Activated CD4-positive, alpha-beta memory T cell treated with anti-CD3 and anti-CD28 coated beads for 36 hours (primary cell): ENCODE measurements at places on chromosomes 3 and 15.

DNA sequence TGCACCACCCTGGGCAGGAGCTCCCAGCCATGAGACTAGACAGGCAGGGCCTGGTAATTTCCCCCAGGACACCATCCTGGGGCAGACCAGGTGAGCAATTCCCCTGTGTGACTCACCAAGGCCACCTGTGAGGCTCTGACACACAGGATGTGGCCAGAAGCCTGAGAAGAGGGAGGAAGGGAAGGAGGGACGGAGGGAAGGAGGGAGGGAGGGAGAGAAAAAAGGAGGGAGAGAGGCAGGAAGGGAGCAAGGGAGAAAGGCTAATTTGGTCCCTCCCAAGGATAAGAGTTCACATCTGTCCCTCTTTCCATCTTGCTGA lies 25.9 kb downstream of the WNT7A start:
- DNase-seq = peak; percentile 40

GRCh38 chr3:160618878-160619277 lies 53.5 kb upstream of the KPNA4 start:
- no peak for DNase-seq

DNA sequence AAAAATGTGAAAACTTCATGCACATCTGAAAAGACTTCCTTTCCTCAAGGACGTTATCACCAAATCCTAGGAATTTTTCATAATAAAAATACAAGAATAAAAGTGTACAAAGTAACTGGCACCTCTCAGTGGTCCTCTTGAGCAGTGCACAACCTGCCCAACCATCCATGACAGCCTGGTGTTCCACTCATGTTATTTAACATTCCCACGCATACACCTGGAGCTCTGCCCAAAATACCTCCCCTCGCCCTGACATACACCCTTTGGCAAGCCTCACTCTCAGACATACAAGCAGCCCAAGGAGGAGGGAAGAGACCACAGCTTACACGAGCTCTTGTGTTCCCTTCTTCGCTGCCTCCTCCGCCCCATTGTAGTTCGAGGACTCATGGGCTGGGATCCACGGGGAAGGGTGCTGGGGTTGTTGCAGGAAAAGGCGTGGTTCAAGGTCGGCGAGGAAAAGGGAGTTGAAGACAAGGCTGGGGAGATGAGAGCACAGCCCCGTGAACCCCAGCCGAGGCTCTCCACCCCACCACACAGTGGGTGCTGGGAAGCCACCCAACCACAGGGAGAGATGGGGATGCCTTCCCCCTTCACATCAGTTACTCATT lies 23.3 kb downstream of the GRIP2 start:
- no peak for DNase-seq

- DNase-seq = no peak
Measured at GRCh38 chr3:177947901-177948300, 588.3 kb upstream of the KCNMB2 start.

DNA sequence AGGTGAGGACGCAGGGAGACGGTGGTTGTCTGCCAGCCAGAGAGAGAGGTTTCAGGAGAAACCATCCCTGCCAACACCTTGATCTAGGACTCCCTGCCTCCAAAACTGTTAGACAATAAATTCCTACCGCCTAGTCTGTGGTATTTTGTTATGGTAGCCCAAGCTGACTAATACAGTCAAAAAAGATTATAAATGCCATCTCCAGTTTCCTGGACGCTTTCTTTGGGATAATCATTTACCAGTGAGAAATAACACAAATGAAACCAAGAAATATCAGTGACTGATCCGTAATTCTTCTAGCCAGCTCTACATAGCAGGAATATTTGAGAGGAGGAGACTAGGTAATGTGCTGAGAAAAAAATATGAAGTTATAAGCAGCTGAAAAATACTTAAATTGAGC lies 707.8 kb upstream of the LMCD1 start:
- no peak for DNase-seq

DNA sequence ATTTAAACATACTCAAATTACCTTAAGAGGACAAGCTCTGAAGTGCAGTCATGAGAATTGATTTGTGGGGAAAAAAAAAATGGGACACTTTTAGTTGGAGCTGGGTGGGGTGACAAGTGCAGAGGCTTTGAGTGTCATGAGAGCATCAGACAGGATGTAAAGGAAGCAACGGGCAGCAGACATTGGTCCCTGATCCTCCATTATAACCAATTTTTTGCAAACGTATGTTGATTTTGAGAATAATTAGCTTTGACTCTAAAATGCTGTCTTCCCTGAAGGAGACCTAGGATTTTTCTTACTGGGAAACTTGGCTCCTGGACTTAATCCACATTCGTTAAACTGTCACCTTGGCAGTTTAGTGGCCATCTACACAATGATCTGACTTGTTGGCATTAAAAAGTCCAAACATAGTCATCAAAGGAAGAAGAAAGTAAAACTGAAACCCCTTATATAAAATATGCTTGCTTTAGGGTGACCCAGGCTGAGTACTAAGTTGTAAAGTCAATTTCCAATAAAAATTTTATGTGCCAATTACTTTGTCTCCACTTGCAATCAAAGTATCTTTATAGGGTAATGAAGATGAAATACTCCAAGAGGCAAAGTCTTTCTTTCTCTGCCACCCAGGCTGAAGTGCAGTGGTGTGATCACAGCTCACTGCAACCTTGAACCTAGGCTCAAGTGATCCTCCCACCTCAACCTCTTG lies 45.6 kb downstream of the BCL2L10 start:
- DNase-seq = no peak

DNA sequence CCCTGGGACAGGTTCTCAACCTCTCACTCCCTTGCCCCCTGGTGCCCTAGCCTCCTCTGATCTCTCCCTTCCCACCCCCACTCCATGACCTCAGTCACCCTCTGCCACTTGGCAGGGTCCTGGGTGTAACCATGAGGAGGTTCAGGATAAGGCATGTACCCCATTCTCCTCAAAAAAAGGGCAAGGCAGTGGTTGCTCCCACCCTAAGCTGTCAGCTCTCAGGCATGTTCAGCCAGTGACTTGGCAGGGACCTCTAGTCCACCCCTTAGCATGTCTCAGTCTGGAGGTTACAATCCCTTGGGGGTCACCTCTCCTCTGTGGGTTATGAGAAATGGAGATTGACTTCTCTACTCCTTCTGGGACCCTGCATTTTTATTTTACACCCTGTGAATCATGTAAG lies 11.0 kb upstream of the BOC start:
- DNase-seq = no peak

GRCh38 chr15:62612771-62613170 lies 429.8 kb upstream of the TPM1 start:
- DNase-seq = no peak

DNA sequence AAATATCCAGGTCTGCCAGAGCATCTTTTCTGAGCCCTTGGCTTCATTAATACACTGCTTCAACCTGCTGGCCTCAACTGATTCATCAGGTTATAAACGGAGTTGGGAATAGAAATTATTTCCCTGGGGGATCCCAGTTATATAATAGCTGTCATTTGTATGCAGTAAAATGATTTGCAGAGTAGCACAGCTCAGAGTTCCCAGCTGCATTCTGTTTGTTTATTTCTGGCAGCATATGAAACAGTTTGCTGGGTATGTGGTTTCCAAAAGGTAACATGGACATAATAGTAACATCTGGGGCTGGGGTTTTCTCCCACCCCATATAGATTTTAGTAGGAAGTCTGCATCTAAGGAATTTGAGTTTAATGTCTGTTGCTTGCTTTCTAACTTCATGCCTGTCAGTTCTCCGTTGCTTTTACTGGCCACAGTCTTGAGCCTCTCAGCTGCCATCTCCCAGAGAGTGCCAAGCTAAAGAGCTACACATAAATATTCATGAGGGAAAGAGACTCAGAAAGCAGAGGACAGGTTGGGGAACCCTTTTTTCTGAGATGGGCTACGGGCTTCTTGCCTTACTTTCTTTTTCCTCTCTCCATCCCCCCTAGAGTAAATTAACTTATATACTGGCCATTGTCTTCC lies 124.6 kb downstream of the TMEM108 start:
- no peak for DNase-seq

DNA sequence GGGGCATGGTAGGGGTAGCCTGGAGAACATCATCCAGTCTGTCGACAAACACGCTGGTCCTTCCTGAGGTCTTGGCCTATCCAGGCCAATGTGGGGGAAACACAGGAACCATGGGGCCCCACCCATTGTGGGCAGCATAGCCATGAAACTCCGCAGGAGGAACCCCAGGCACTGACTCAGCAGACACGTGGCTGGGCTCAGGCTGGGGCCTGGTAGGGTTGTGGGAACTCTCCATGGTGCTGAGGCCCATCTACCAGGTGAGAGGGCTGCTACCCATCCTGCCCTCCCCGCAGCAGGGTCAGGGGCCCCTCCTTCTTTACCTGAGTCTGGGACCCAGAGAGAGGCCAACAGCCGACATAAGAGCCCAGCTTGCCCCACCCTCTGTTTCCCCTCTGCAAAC lies 22.6 kb upstream of the CACNA2D2 start:
- peak; percentile 81 for DNase-seq

DNA sequence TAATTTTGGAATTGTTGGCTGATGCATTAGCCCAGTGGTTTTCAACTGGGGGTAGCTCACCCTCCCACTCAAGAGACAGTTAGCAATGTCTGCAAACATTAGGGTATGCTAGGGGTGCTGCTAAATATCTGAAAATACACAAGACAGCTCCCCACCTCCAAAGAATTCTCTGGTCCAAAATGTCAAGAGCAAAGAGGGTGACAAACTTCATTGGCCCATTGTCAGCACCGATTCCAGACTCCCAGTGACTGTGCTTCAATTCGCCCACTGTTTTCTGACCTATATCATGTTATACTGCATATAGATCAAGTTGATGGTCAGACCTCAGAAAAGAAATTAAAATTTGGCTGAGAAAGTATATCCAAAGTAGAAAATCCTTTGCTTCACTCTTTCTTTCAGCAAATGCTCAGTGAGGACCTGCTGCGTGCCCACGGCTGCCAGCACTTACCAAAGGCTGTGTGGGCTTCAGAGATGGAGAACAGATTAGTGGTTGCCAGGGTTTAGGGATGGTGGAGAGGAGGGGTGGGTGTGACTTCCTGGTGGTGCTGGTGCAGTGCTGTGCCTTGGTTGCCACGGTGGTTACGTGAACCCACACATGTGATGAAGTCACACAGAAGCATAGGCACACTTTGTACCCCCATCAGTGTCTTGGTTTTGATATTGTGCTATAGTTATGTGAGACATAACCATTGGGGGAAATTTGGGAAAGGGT lies 204.0 kb downstream of the PLCL2 start:
- peak; percentile 42 for DNase-seq

DNA sequence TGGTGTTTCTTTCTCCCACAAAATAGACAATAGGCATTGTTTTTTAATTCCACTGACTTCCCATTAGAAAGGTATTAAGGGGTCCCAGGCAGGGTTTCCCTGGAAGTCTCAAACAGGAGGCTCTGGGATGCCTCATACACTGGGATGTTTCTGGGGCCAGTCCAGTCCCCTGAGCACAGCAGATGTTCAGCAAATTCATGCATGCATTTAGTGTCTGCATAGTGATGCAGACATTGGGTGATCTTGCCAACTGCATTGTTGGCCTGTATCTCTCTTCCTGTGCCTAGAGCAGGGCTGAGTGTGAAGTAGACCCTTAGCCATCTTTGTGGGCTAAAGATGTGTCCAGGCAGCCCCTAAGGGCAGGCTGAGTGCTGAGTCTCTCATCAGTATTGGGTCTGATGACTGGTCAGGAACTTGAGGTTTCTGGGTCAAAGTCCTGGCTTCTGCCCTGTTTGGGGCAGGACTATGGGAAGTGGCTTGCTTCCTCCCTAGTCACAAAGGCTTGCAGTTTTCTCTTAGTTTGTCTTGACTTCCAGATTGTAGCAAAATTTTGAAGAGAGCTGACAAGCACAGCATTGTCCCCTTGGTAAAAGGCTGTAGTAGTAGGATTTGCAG lies 56.5 kb downstream of the BSN start:
- no peak for DNase-seq

DNA sequence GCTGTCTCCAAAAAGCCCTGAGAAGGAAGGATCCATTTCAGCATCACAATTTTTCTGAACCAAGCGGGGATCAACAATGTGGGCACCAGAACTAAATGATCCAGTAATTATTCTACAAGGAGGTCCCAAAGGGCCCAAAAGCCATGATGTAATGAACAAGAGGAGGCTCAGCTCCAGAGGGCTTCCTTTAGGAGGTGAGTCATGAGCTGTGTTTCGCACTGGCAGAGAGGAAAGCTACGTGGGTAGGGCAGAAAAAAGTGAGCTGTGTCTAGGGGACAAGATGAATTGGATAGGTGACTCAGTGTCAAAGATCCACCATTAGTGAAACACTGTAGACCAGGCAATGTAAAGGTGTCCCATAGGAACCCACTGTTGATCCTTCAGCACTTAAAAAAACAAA lies 113.4 kb downstream of the RORA start:
- DNase-seq = no peak

GRCh38 chr3:27681249-27681748 lies 40.8 kb downstream of the EOMES start:
- no peak for DNase-seq

GRCh38 chr3:168213920-168214319 lies 118.2 kb upstream of the GOLIM4 start:
- DNase-seq = no peak

- no peak for DNase-seq
Measured at GRCh38 chr3:31369637-31370379, 162.9 kb upstream of the STT3B start.

- no peak for DNase-seq
Measured at GRCh38 chr3:53238051-53238850, 17.6 kb downstream of the TKT start.

- no peak for DNase-seq
Measured at GRCh38 chr15:74710319-74711094, 14.7 kb upstream of the EDC3 start.

DNA sequence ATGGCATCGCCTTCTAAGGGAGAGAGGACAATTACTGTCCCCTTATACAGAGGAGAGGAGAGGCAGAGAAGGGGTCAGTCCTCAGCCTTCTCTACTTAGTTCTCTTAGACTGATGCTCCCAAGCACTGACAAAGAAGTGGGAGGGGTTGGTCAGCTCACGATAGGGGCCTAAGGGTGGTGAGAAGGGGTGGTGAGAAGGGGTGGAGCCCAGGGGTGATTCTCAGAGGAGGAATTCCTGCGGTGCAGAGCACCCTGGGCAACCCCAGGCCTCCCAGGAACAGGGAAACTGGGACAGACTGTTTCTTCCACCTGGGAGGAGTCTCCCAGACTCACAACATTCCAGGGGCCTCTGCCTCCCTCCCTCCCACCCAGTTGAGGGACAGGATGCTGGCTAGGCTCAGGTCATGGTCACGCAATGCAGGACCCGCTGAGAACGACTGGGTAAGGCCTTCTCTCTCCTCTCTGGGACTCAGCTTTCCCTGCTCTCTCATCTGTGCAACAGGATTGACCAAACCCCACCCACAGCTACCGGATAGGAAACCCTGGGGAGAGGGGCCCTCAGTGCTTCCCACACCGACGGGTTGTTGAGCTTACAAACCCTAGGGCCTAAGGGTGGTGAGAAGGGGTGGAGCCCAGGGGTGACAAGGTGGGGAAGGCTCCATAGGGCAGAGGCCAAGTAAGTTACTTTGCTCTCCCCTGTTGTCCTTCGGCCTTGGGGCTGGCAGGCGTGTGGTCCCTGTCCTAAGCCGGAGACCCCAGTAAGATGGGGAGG lies 1.5 kb downstream of the TPRA1 start:
- peak; percentile 39 for DNase-seq

GRCh38 chr3:159947220-159947619 lies 41.4 kb upstream of the IL12A start:
- DNase-seq = no peak

- no peak for DNase-seq
Measured at GRCh38 chr15:34799149-34800101, 4.1 kb upstream of the ACTC1 start.

GRCh38 chr3:11554236-11554610 lies 89.5 kb downstream of the VGLL4 start:
- no peak for DNase-seq
